ENCODE measurements at places on chromosomes 6 and 20. TPM values are rescaled to one million over a fixed set of nuclear protein-coding genes. Genes with fewer than 3 reads are reported as not detected.

DNA sequence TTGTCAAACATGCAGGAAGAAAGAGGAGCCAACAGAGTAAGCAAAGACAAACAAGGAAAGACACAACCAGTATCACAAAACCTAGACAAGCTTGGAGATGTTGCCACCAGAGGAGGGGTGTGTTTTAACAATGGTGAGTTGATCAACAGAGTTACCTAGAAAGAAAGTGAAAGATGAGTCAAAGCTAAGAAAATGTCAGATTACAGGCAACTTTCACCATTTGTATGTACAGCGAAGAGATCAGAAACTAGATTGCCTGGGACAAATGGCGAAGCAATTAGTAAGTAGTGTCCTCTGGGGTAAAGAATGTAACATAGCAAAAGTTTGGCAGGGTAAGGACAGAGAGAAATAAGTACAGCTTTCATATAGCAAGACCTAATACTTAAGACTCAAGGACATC, 51.6 kb upstream of the POU3F2 start:
- DNase-seq = no peak

GRCh38 chr6:48889429-48889828, 573.6 kb downstream of the MMUT start:
- DNase-seq = no peak

- no peak for DNase-seq
Observed at GRCh38 chr20:29874476-29875202, 1382.8 kb upstream of the DEFB115 start.

- peak; percentile 26 for DNase-seq
Observed at GRCh38 chr20:46894579-46894958, at the start of gene EYA2. Gene EYA2, plus strand, starts transcription at chr20:46894843. Its CDS starts 95,168 bp downstream, at chr20:46990011.

The TINAG gene
- total RNA-seq = not detected
